CD4-positive, alpha-beta T cell (primary cell): ENCODE measurements at places on chromosomes 1 and 21.

DNA sequence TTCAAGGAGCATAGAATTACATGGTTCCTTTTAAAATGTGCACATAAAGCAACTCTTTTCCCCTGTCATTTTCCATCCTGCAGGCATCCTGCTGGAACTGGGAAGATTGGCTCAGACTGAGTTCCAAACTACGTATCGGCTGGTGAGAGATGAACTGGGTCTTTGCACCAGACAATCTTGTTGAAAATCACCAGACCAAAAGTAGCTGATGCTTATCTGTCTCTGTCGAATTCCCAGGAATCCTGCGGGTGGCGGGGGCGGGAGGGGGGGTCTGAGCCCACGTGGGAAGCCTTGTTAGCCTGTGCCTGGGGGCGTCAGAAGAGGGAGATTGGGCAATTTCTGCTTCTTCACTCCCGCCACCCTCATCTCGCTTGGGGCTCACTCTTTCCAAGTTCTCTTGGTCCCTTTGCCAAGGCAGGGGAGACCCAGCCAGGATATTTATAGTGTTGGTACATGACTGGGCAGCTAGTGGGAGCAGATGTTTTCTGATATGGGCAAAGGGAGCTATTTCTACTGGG is 90.1 kb upstream of the SLC25A33 start:
- H3K27ac ChIP-seq: no peak overlapping the region
- no peaks in the 10 kb centered on the region for H3K36me3 ChIP-seq
- H3K4me1 ChIP-seq: no peaks in the 10 kb centered on the region
- H3K4me3 ChIP-seq: no peak overlapping the region
- H3K27me3 ChIP-seq: no peaks in the 10 kb centered on the region

DNA sequence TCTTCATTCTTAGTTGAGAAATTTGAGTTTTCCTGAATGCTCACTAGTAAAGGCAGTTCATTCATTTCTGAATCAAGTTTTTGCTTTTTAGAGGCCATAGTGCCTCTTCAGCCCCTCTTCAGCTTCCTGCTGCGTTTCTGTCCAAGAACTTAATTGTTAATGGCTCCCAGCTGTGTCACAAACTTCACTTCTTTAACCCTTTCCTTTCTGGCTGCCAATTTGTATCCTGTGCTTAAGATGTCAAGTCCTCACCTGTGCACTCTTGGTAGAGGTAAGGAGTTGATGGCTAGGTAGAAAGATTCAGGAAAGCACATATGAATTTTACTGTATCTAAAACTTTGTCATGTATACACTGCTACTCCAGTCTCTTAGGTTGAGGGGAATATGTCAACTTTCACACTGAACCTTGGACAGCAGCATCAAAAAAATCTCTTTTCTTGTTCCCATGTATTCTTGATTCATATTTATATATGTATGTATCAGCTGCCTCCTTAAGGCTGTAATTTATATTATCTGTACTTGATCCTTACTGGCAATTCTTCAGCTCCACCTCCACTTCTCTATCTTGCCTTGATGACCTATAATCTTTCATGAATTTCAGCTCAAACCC is 612.8 kb downstream of the LMO4 start:
- no peak for DNase-seq
- no peaks in the 10 kb centered on the region for H3K4me1 ChIP-seq
- H3K4me3 ChIP-seq: no peak overlapping the region
- H3K27ac ChIP-seq: no peak overlapping the region

- H3K4me1 ChIP-seq: no peaks in the 10 kb centered on the region
- H3K27ac ChIP-seq: no peak overlapping the region
- no peaks in the 10 kb centered on the region for H3K36me3 ChIP-seq
- H3K27me3 ChIP-seq: peaks cover 2% of the 10 kb centered on the region
- no peak overlapping the region for H3K4me3 ChIP-seq
Measured at GRCh38 chr1:62209931-62210595, 15.4 kb downstream of the L1TD1 start.

DNA sequence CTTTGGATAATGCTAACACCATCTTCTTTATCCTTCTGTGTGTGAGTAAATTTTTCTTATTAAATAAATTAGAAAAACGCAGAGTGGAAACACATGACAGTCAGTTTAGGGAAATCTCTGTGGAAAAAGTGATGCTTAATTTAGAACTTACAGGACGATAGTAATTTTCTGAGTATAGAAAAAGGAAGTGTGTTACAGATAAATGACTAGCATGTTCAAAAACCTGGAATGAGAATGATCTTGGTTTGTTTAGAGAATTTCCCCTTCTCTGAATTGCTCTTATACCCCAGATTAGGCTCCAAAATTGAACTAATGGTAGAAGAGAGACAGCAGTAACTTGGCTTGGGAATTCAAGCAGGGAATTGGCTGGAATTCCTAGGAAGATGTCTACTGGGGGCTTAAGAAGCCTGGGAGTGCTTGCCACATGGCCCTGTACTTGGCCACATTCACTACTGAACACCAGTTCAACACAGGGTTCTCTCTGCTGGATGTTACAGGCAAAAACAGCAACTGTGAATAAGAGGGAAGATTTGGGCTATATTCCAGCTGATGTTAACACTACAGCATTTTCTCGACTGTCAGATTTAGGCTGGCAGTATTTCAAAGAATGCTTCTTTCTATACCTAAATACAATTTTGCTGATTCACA is 1004.2 kb downstream of the TTLL7 start:
- H3K36me3 ChIP-seq: no peaks in the 10 kb centered on the region
- no peaks in the 10 kb centered on the region for H3K4me1 ChIP-seq
- no peak overlapping the region for H3K4me3 ChIP-seq
- H3K27ac ChIP-seq: no peak overlapping the region
- H3K27me3 ChIP-seq: no peaks in the 10 kb centered on the region

- no peaks in the 10 kb centered on the region for H3K36me3 ChIP-seq
- peaks cover 11% of the 10 kb centered on the region for H3K27me3 ChIP-seq
- DNase-seq: no peak
- H3K27ac ChIP-seq: no peak overlapping the region
- no peaks in the 10 kb centered on the region for H3K4me1 ChIP-seq
Measured at GRCh38 chr1:165259236-165259635, 97.3 kb downstream of the LMX1A start.

DNA sequence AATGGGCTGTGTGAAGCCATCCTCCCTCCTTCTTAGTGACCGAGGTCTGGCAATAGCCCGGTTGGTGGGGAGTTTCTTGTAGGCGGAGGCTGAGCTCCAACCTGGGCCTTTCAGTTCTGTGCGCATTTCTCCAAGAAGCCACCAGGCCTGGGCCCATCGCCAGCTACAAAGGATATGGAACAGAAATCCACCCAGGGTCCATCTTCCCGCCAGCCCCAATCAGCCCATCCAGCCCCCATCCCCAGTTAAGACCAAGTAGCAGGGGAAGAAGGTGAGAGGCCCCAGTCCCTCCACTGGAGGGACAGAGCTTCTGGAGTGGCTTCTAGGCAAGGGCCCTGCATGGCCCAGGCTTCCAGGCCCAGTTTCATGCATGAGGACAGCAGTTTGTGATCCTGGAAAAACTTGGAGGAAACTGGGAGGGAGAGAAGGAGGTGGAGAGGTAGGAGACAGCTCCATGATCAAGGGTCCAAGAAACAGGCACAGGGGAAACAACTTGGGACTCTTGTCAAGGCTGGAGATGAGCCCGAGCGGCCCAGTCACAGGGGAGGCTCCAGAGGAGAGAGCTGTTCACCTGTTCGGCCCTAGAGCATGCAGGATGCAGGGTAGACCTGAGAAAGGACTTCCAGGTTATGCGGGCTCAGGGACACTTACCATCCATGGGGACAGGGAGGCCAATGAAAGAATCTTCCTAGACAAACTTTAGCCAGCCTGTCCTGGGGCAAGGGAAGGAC is 261.2 kb downstream of the PTPRU start:
- H3K27me3 ChIP-seq: no peaks in the 10 kb centered on the region
- H3K36me3 ChIP-seq: no peaks in the 10 kb centered on the region
- DNase-seq: no peak
- no peaks in the 10 kb centered on the region for H3K4me1 ChIP-seq

DNA sequence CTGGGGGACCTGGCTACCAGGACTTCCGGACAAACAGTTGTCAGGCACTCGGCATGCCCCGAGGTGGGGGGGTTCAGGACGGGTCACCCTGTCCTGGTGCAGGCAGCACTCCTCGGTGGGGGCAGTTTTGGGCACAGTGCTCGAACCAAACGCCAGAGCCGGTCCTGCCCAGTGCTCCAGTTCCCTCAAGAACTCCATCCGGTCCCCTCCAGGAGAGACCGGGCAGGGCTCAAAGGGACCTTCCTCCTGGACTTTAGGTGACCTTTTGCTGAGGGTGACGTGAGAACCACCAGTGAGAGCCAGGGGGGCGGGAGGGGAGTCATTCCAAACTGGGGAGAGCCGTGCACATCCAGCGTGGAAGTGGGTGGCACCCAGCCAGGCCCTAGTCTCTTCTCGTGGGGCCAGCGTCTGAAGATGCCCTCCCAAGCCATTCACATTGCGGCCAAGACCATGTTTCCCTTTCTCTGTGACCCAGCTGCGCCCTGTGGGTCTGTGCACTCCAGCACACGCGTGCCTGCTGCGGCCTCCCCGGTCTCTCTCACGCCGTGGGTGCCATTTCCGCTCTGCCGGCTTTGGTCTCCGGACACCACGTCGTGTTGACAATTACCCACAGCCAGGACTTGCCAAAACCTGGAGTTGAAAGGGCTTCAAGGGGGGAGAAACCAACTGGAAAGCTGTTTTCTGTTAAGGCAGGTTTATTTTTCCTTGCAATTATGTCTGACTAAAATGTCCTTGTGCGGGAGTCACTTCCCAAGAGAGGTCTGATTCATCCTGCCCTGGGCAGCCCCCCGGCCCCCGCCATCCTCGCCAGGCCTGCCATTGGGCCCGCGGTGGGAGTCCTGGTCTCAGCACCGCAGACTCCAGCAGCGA is 178.8 kb upstream of the ARHGEF16 start:
- no peak overlapping the region for H3K27ac ChIP-seq
- no peaks in the 10 kb centered on the region for H3K4me1 ChIP-seq
- no peaks in the 10 kb centered on the region for H3K36me3 ChIP-seq
- peaks cover 2% of the 10 kb centered on the region for H3K27me3 ChIP-seq
- no peak overlapping the region for H3K4me3 ChIP-seq

GRCh38 chr1:45630429-45630828 is 6.6 kb upstream of the CCDC17 start:
- no peak for DNase-seq
- H3K27ac ChIP-seq: no peak overlapping the region
- no peak overlapping the region for H3K4me3 ChIP-seq
- H3K27me3 ChIP-seq: no peaks in the 10 kb centered on the region
- H3K4me1 ChIP-seq: no peaks in the 10 kb centered on the region

GRCh38 chr1:58699011-58699762 is 675 bp downstream of the MYSM1 start:
- peaks cover 16% of the 10 kb centered on the region for H3K36me3 ChIP-seq
- H3K27ac ChIP-seq: peak overlapping the region; percentile 66
- peak overlapping the region; percentile 89 for H3K4me3 ChIP-seq
- no peak for DNase-seq
- no peaks in the 10 kb centered on the region for H3K27me3 ChIP-seq
- peaks cover 21% of the 10 kb centered on the region for H3K4me1 ChIP-seq

- H3K27ac ChIP-seq: no peak overlapping the region
- H3K4me1 ChIP-seq: no peaks in the 10 kb centered on the region
- peaks cover 3% of the 10 kb centered on the region for H3K27me3 ChIP-seq
- H3K4me3 ChIP-seq: no peak overlapping the region
- no peak for DNase-seq
Measured at GRCh38 chr1:55836086-55836485, 620.9 kb upstream of the USP24 start.

DNA sequence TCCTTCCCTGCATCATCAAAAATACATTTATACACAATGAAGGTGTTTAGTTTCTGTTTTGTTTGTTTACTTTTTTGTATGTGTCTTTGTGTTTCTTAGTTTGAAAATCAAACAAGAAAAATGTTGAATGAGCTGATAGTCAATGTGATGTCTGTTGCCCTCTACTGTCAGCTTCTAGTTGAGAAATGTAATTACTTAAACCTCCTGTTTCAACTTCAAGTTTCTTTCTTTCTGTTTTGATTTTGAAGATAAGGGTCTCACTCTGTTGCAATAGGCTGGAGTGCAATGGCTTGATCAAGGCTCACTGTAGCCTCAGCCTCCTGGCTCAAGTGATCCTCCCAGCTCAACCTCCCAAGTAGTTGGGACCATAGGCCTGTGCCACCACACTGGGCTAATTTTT is 37.5 kb downstream of the SPTA1 start:
- H3K4me3 ChIP-seq: no peak overlapping the region
- H3K4me1 ChIP-seq: no peaks in the 10 kb centered on the region
- no peaks in the 10 kb centered on the region for H3K27me3 ChIP-seq
- no peak for DNase-seq
- H3K36me3 ChIP-seq: no peaks in the 10 kb centered on the region

DNA sequence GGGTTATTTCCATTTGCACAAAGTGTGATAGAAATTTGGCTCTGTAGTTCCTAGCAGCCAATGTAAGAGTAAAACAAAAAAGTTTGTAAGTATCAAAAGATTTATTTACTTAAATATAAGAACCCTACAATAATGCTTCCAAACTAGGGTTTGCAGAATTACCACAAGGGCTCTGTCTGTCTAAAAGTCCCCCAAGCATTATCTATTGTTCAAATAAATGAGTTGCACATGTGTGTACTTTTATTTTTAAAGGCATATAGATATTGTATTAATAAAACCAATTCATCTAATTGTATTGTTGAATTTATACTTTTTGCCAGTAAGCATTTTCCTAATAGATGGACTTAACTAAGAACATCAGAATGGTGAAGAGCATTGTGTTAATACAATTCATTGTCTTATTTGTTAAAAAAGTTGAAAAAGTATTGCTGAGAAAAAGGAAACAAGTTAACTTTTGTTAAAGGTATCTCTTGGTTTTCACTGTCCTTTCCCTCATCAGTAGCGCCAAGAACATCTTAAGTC is 863 bp upstream of the PTPRC start:
- H3K27me3 ChIP-seq: no peaks in the 10 kb centered on the region
- H3K36me3 ChIP-seq: peaks cover 10% of the 10 kb centered on the region
- DNase-seq: no peak

DNA sequence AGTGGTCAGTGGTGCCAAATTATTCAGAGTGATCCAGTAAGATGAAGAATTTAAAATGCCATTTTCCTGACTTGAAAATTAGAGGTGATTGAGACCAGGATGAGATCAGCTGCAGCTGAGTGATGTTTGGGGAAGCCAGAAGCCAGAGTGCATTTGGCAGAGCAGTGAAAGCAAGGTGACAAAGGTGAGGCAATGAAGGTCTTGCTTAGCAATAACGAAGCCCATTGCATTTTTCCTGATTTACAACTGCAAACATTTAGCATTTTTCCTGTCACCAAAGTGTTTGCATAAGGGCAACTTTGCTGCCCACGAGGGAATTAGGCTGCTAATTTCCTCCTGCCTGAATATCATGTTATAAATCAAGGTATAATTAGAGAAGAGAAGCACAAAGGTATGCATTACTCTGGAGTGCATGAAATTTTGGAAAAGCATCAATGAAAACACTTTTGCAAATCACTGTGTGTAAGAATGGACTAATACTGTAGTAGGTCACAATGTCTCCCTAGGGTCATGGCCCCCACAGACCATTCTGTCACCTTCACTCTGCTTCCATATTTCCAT is 188.2 kb upstream of the LYPLAL1 start:
- no peak overlapping the region for H3K27ac ChIP-seq
- H3K27me3 ChIP-seq: no peaks in the 10 kb centered on the region
- DNase-seq: no peak
- no peak overlapping the region for H3K4me3 ChIP-seq
- H3K4me1 ChIP-seq: no peaks in the 10 kb centered on the region
- no peaks in the 10 kb centered on the region for H3K36me3 ChIP-seq
